ENCODE measurements at places on chromosomes 4 and X. TPM values are rescaled to one million over a fixed set of nuclear protein-coding genes. Genes with fewer than 3 reads are reported as not detected.
A peak's percentile ranks its signal among the peaks of the same experiment; 100 is the strongest.

The CLCN4 gene
- 2.6 TPM for polyA plus RNA-seq

The TCEAL6 gene
- 0.02 TPM for polyA plus RNA-seq

The HTN1 gene
- 2.7 TPM for polyA plus RNA-seq

The ANOS1 gene
- polyA plus RNA-seq, result 3.4 TPM

DNA sequence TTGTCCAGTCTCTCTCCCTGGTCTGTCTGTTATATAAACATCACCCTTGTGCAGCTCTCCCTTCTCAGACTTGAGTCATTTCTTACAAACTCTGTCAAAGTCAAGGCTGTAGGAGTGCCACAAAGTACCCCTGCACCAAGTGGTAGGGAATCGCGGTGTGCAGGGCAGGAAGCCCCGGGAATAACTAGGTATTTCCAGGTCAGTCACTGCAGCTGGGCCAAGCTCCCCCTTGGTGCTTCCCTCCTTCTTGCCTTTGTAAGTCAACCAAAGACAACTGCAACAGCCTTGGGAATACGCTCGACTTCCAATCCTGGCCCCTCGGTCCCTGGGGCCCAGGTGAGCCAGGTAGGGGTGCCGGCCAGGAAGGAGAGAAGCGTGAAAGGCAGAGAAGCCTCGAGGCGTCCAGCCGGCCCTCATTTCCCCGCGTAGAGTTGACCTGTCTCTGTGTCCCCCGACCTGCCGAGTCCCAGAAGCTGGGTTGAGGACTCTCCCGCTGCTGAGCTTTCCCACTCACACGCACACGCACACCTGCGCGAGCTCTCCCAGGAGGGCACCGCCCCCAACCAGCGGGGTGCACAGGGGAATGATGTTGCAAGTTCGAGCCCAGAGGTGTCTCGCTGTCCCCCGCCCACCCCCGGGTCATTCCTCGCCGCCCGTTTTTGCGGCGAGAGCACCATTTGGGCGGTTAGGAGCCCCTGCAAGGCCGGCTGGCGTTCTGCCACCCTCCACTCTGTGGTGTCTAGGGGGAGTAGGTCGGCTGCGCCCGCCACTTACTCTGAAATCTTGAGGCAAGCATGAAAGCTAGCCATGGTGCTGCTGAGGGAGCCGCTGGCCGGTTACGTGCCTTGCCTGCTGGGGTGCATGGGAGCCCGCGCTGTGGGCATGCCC is 22.8 kb upstream of the KIAA1210 start:
- H3K4me1 ChIP-seq, result no peaks in the 10 kb centered on the region
- no peak overlapping the region for H3K4me3 ChIP-seq
- H3K36me3 ChIP-seq, result no peaks in the 10 kb centered on the region
- H3K27ac ChIP-seq, result no peak overlapping the region

- no peaks in the 10 kb centered on the region for H3K4me1 ChIP-seq
- no peak overlapping the region for H3K4me3 ChIP-seq
- H3K27me3 ChIP-seq, result no peaks in the 10 kb centered on the region
- DNase-seq, result no peak
- H3K27ac ChIP-seq, result no peak overlapping the region
- H3K36me3 ChIP-seq, result no peaks in the 10 kb centered on the region
These were observed 99.4 kb upstream of the RASGEF1B start for GRCh38 chr4:81571105-81571504.

DNA sequence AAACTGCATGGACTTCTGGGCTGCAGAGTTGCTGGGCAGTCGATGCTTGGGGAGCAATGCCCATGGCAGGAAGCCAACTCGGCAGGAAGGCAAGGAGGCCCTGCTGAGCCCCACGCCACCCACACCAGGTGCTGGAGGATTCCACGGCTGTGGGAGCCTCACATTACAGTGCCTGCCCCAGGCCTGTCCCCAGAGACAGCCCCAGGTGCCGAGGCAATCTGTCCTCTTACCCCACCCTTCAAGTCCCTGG is 53.9 kb downstream of the HMX1 start:
- H3K36me3 ChIP-seq, result no peaks in the 10 kb centered on the region
- DNase-seq, result no peak
- H3K27ac ChIP-seq, result no peak overlapping the region
- no peak overlapping the region for H3K4me3 ChIP-seq

GRCh38 chrX:70171624-70172023 is 5.7 kb upstream of the DGAT2L6 start:
- H3K36me3 ChIP-seq, result peaks cover 5% of the 10 kb centered on the region
- H3K4me3 ChIP-seq, result no peak overlapping the region
- no peak for DNase-seq

GRCh38 chr4:67749286-67749685 is 4.9 kb downstream of the GNRHR start:
- H3K4me1 ChIP-seq, result no peaks in the 10 kb centered on the region
- H3K27me3 ChIP-seq, result no peaks in the 10 kb centered on the region
- no peak overlapping the region for H3K27ac ChIP-seq

DNA sequence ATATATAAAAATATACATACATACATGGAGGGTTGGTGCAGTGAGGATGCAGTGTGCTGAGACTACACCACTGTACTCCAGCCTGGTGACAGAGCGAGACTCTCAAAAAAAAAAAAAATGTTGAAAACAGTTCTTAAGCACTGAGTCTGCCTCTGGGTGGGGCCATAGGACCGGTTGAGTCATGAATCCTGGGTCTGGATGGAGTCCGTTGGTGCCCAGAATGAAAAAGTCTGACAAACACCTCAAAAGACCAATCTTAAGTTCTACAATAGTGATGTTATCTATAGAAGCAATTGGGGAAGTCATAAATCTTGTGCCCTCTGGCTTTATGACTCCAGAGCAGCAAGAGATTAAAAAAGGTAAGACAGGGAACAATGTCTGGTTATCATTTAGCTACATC is 70.4 kb downstream of the FGFBP1 start:
- H3K27ac ChIP-seq, result no peak overlapping the region
- H3K27me3 ChIP-seq, result no peaks in the 10 kb centered on the region
- H3K4me3 ChIP-seq, result no peak overlapping the region
- no peak for DNase-seq
- no peaks in the 10 kb centered on the region for H3K4me1 ChIP-seq
- no peaks in the 10 kb centered on the region for H3K36me3 ChIP-seq

DNA sequence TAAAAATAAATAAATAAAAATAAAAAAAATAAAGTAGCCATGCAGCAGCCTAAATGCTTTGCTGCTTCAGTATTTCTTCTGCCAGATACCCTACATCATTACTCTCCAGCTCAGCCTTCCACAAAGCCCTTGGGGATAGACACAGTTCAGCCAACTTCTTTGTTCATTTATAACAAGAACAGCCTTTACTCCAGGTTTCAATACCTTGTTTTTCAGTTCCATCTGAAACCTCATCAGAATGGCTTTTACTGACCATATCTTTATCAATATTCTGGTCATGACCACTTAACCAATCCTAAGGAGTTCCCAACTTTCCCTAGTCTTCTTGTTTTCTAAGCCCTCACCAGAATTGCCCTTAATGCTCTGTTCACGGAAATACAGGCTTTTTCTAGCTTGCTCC is 128.3 kb upstream of the MED14 start:
- no peaks in the 10 kb centered on the region for H3K4me1 ChIP-seq
- no peak for DNase-seq
- no peaks in the 10 kb centered on the region for H3K27me3 ChIP-seq
- H3K4me3 ChIP-seq, result no peak overlapping the region
- H3K36me3 ChIP-seq, result no peaks in the 10 kb centered on the region

DNA sequence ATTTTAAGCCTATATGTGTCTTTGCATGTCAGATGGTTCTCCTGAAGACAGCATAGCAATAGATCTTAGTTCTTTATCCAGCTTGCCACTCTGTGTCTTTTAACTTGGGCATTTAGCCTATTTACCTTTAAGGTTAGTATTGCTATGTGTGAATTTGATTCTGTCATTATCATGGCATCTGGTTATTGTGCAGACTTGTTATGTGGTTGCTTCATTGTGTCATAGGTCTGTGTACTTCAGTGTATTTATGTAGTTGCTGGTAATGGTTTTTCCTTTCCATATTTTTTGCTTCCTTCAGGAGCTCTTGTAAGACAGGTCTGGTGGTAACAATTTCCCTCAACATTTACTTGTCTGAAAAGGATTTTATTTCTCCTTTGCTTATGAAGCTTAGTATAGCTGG is 1443.5 kb downstream of the FAM133A start:
- DNase-seq, result no peak
- H3K36me3 ChIP-seq, result no peaks in the 10 kb centered on the region
- no peak overlapping the region for H3K4me3 ChIP-seq
- no peaks in the 10 kb centered on the region for H3K4me1 ChIP-seq

DNA sequence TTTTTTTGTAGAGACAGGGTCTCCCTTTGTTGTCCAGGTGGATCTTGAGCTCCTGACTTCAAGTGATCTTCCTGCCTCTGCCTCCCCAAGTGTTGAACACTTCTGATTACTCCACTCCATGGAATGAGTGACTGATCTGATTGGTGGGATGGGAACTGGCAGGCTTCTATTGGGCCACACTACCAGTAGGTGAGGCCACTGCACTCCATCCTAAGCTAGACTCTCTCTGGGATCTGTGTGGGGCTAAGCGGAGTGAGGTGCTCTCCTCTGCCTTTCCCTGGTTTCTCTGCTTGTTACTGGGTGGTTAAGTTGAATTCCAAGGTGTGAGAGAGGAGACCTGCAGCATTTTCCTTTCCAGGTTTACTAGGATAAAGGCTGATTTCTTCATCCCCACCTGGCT is 58.7 kb downstream of the ENOPH1 start:
- H3K27me3 ChIP-seq, result no peaks in the 10 kb centered on the region
- DNase-seq, result no peak
- no peaks in the 10 kb centered on the region for H3K36me3 ChIP-seq
- H3K27ac ChIP-seq, result no peak overlapping the region
- H3K4me1 ChIP-seq, result no peaks in the 10 kb centered on the region
- H3K4me3 ChIP-seq, result no peak overlapping the region

DNA sequence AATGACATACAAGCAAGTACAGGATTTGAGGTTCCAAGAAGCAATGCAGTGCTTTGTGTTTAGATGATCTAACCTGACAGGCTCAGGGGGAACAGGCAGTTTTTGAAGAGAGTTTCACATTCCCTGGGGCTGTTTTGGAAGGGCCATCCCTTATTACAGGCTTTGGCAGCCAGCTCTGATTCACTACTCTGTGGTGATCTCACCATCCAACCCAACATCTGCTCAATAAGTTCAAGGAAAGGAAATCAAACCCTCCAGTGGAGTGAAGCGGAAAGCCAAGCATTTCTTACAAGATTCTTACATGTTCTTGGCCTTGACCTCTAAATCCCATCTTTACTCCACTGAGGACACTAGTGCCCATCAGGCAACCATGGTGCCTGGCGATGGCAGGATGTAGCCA is 7.5 kb downstream of the IDS start:
- H3K4me3 ChIP-seq, result no peak overlapping the region
- H3K27ac ChIP-seq, result no peak overlapping the region
- DNase-seq, result no peak

DNA sequence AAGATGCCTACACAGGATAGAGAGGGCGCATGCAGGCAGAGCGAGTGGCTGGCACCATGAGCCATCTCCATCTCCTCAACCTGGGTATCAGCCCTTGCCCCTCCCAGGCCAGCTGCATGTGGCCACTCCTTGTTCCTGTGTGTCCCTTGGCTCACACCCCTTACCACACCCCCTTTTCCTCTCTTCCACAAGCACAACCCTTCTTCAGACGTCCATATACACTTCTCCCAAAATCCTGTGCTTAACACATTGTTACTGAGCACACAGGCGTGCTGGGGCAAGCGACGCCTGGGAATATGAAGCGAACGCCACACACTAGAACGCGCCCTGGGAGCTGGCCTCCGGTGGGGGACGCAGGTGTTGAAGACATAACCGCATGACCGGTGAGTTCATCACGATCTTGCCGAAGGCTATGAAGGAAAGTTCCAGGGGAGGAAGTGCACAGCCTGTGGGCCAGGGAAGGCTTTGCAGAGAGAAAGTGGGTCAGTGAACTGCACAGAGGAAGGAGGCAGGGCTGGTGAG is 19.1 kb upstream of the KIAA0232 start:
- no peak for DNase-seq
- H3K27me3 ChIP-seq, result no peaks in the 10 kb centered on the region
- H3K27ac ChIP-seq, result peak overlapping the region; percentile 46
- no peaks in the 10 kb centered on the region for H3K36me3 ChIP-seq
- peaks cover 2% of the 10 kb centered on the region for H3K4me1 ChIP-seq
